ENCODE measurements at places on chromosomes 3 and 15.

GRCh38 chr3:127746400-127747057 lies 73.8 kb downstream of the ABTB1 start:
- DNase-seq = no peak

GRCh38 chr3:30632065-30632464 lies 25.7 kb downstream of the TGFBR2 start:
- DNase-seq = no peak

GRCh38 chr3:38990621-38991020 lies 61.1 kb downstream of the SCN11A start:
- DNase-seq = no peak

DNA sequence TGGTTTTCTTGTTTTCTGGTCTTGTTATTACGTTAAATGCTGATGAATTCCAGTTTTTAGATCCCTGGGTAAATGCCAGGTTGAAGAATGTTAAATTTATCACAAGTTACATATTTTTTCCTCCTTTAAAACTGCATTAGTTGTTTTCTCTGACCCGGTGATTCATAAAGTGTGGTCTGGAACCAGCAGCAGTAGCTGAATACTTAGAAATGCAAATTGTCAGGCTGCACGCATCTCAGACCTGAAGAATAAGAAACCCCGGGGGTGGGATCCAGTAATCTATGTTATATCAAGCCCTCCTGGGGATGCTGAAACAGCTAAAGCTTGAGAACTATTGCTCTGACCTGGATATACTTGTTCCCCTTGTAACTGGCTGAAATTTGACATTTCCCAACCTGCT lies 69.1 kb downstream of the PEX5L start:
- no peak for DNase-seq

DNA sequence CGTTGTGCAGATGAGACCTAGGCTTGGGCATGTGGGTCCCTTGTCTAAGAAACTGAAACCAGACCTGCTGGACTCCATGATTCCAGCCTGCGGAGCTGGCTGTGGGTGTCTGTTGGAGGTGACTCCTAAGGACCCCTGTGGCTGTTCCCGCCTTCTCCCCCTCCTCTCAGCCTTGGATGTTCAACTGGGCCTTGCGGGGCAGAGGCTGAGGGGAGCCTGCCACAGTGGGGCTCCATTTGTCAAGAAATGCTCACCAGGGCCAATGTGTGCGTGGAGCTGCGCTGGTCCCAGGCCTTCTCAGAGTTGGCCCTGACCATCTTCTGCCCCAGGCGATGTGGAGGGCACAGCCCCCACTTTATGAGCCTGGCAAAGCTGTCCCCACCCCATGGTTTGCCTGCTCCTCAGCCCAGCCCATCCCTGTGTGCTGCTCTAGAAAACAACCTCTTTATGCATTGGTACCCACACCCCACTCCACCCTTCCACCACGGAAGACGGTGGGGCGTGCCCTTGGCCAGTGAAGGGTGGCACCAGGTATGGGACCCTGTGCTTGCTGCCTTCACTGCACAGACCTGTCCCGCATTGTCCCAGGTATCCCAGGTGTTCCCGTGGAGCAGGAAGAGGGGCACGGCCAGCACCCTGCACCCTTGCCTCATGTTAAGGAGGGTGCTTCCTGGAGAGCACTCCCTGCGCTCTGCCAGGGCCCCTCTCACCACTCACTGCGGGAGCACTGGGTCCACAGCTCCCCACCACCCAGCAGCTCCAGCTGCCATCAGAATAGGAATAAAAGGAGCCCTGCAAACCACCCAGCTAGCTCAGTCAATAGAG lies 7.9 kb downstream of the MESP2 start:
- no peak for DNase-seq

DNA sequence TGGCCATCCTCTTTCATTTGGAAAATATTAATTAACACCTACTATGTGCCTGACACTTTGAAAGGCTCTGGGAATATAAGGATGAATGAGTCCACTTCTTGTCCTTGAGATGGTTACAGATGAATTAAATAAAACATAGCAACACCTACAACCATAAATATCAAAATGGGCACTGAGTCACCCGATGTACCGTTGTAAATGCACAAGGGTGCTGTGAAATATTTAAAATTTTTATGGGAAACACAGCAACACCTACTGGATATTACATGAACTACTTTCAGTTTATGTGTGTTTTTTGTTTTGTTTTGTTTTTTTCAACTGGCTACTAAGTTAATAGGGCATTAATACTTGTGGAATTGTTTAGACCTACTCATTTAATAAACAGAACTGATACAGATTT lies 239.0 kb upstream of the NAALADL2 start:
- DNase-seq = no peak

GRCh38 chr3:45211466-45212094 lies 14.5 kb downstream of the TMEM158 start:
- DNase-seq = no peak

DNA sequence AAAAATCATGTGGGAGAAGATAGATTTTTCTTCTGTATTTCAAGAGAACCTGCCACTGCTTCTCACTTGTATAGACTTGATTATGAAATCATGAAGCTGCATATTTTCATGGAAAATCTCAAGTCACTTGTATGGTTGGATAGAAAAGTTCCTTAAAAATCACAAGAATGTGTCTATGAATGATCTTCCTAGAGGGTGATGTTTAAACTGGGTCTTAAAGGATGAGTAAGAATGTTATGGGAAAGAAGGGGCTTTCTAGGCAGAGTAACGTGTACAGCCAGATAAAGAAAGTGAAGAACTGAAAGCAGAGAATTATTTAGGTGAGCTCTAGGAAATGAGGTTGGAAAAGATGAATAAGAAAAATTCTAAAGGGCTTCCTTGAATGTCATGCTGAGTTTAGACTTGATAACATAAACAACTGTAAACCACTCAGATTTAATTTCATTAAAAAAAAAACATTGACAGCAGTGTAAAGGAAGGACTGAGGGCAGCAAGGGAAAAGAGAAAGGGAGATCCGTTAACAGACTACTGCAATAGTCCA lies 5.0 kb downstream of the CD47 start:
- DNase-seq = no peak

- no peak for DNase-seq
These were observed 24.0 kb upstream of the AADAC start for GRCh38 chr3:151789853-151790463.

- no peak for DNase-seq
These were observed 227.6 kb downstream of the KLF13 start for GRCh38 chr15:31554261-31554660.

DNA sequence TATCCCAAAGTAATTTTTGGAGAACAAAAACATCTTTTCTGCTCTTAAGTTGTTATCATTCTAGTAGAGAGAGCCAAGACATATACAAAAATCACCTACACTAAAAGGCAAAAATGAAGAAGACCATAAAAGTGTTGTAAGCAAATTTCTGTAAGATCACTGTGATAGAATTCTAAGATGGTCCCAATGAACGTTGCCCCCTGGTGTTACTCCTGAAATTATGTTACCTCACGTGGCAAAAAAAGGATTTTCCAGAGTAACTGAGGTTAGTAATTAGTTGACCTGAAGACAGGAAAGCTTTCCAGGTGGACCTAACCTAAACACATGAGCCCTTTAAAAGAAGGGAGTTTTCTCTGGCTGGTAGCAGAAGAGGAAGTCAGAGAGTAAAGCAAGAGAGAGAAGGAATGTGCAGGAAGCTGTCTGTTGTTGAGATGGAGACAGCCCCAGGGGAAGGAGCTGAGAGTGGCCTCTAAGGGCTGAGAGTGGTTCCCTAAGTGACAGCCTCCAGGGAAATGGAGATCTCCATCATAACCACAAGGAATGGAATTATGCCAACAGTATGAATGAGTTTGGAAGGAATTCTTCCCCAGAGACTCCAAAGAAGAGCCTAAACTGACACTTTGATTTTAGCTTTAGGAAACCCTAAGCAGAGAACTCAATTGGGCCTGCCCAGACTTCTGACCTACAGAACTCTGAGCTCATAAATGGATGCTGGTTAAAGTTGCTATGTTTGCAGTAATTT lies 205.9 kb downstream of the CD47 start:
- no peak for DNase-seq

GRCh38 chr3:8442993-8443650 lies 58.5 kb upstream of the LMCD1 start:
- no peak for DNase-seq

- DNase-seq = no peak
These were observed 18.3 kb downstream of the CFAP161 start for GRCh38 chr15:81152339-81152738.

Data from activated T-helper 1 cell treated with Interleukin-2 at 50 U/mL for 16 hours (primary cell).